Heart right ventricle (tissue), 16 donors: ENCODE measurements at places on chromosomes 13 and 19. TPM values are rescaled to one million over a fixed set of nuclear protein-coding genes. Genes with fewer than 3 reads are reported as not detected.

The CYP2F1 gene
- total RNA-seq, result not detected

The FGF21 gene
- total RNA-seq, result not detected

The GIPR gene
- total RNA-seq, result 4.3 TPM

The PSG7 gene
- not detected for total RNA-seq

The NEK5 gene
- 0.15 TPM for total RNA-seq

The GNG7 gene
- total RNA-seq, result 38.7 TPM

The CALR3 gene
- not detected for total RNA-seq

The NANOS2 gene
- not detected for total RNA-seq

The PALM gene
- total RNA-seq, result 12.7 TPM

The RXFP2 gene
- total RNA-seq, result not detected

The AMER2 gene
- not detected for total RNA-seq

The SIGLEC10 gene
- total RNA-seq, result 1.3 TPM

The ZNF729 gene
- not detected for total RNA-seq

The TMEM38A gene
- total RNA-seq, result 29.6 TPM

- no peak for DNase-seq
These were observed 22.5 kb upstream of the SHKBP1 start for GRCh38 chr19:40553885-40554857.

DNA sequence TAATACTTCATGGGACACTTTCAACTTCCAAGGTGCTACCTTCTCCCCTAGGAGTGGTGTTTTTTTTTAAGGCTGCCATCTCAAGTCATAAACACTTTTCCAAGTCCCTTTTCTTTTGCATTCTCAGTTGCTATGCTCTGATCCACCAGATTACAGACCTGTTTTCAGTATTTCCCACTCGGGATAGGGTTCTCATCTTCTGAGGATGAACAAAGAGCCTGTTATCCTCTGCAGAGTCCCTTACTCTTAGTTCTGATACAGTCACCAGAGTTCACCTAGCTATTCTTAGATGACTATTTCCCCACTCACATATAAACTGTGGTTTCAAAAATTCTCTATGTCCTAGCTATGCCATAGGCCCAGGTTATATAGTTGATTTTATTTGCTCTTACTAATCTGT is 15.9 kb downstream of the ZDHHC20 start:
- DNase-seq, result no peak

DNA sequence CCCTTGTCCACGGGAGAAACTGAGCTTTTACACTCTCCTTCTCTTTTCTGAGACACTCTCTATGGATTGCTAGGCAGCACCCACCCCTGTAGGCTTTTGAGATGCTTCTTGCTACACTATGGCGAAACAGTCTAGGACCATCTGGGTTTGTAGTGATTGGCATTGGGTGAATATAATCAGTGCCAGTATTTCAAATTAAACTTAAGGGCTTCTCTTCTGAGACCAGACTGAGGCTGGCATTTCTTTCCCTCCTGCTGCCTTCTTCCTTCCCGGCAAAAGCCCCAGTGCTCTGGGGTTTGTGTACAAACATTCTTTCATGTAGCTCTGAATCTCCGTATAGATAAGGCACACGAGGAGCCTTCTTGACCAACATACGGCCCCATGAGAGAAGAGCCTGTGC is 276.7 kb downstream of the SLC7A1 start:
- no peak for DNase-seq

GRCh38 chr19:10086591-10087192 is 575 bp downstream of the SHFL start:
- no peak for DNase-seq

- no peak for DNase-seq
These were observed 2.5 kb upstream of the DCT start for GRCh38 chr13:94481941-94482340.

- no peak for DNase-seq
These were observed 117.6 kb downstream of the DNAJC15 start for GRCh38 chr13:43140985-43141384.

DNA sequence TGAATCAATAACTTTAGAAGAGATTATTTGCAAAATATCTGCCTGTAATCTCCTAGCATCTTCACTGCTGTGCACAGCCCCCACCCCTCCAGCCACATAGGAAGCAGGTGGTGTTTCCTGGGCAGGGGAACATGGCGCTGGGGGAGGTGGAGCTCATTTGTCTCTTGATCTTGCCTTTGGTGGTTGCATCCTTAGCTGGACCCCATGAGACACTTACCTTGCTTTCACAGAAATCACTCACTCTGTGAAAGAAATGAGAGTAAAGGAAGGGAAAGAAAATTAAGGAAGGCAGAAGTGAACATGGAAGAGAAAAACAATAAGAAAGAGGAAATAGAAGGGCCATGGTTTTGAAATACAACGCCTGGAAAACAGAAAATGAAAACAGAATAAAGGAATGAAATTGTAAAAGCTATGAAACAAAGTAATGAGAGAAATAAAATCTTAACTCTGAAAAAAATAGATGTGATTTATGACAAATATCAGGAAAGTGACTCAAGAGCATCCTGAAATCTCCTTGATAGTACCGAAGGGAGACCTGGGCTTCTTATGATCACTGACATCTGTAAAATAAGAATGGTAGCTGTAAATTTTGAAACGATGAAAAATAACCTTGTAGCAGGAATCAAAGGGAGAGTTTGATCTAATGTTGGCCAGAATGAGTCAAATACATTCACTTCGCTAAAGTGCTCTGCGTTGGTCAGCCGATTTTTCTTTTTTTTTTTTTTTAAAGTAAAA is 17.2 kb upstream of the RNASEH2B start:
- no peak for DNase-seq

- DNase-seq, result no peak
These were observed 32.5 kb upstream of the TFDP1 start for GRCh38 chr13:113552079-113552478.

- no peak for DNase-seq
These were observed 541 bp upstream of the RSPH6A start for GRCh38 chr19:45815481-45816216.

DNA sequence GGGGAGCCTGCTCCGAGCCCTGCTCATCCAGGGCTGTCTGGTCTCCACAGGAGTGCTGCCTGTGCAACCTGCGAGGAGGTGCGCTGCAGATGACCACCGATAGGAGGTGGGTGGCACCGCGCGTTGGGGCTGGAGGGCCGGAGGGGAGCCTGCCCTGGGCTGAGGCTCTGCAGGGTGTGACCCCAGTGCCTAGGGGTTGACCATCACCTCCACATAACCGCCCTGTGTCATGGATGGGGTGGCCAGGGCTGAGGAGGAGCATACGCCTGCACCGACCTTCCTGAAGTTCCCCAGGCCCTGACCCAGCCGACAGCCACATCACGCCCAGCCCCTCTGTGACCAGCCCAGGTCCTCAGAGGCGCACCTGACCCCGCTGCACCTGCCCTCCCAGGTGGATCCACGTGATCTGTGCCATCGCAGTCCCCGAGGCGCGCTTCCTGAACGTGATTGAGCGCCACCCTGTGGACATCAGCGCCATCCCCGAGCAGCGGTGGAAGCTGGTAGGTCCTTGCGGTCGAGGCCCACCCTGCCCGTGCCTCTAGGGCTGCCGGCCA is 168.7 kb downstream of the KDM4B start:
- DNase-seq, result no peak

- peak; percentile 33 for DNase-seq
These were observed 722 bp downstream of the PKN1 start for GRCh38 chr19:14433554-14434501.

DNA sequence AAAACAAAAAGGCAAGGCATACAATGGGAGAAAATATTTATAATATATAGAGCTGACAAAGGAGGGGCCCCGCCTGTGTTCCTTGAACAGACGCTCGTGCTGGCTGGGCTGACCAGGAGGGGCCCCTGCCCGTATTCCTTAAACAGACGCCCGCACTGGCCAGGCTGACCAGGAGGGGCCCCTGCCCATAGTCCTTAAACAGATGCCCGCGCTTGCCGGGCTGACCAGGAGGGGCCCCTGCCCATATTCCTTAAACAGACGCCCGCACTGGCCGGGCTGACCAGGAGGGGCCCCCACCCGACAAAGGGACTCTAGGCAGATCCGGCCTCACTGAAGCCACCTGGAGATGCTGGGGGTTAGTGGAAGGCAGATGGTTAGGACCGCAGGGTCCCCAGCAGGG is 9.3 kb downstream of the ADPRHL1 start:
- no peak for DNase-seq

DNA sequence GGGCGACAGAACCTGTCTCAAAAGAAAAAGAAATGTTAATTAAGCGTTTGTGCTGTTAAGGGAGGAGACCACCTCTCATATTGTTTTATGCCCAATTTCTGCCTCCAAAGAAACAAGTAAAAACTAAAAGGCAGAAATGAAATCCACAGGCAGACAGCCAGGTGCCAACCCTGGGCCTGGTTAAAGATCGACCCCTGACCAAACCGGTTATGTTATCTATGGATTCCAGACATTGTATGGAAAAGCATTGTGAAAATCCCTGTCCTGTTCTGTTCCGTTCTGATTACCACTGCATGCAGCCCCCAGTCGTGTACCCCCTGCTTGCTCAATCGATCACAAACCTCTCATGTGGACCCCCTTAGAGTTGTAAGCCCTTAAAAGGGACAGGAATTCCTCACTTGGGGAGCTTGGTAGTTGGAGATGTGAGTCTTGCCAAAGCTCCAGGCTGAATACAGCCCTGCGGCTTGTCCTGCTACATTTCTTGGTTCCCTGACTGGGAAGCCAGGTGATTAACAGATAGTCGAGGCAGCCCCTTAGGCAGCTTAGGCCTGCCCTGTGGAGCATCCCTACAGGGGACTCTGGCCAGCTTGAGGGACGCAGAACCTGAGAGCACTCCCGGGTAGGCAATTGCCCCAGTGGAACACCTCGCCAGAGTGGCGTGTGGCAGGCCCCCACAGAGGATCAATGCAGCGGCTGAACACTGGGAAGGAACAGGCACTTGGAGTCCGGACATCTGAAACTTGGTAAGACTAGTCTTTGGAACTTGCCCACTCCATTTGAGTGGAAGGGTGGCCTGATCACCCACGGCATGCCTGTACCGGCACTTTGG is 748 bp upstream of the ZNF552 start:
- DNase-seq, result no peak

DNA sequence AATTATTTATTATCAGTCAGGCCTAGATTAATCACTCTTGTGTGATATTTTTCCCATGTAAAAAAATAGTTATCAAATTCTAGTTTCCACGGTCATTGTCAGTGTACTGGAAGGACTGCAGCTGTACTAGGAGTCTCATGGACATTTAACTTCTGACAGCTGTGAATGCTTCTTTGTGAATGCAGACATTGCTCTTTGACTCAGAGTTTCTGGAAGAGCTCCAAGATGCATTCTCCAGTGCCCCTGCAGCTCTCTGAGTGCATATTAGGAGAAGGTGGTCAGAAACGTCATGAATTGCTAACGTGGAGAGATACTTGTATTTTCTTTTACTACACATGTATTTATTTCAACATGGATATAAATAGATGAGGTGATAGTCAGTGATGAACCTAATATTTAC is 9.7 kb upstream of the SLITRK5 start:
- no peak for DNase-seq

DNA sequence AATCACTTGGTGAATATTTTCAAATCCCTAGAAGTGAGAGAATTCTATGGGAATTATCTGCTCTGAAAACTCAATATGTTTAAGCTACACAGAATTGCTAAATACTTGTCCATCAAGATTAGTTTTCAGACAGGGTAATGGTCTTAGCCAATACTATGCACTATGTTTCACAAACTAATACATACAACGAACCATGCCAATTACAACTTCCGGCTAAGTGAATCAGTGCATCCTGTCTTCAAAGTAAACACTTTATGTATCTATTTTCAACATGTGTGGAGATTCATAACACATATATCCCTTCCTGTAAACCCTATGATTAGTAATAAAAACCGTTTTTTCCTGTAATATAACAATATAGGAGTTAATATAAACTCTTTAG is 181.5 kb downstream of the POSTN start:
- no peak for DNase-seq

DNA sequence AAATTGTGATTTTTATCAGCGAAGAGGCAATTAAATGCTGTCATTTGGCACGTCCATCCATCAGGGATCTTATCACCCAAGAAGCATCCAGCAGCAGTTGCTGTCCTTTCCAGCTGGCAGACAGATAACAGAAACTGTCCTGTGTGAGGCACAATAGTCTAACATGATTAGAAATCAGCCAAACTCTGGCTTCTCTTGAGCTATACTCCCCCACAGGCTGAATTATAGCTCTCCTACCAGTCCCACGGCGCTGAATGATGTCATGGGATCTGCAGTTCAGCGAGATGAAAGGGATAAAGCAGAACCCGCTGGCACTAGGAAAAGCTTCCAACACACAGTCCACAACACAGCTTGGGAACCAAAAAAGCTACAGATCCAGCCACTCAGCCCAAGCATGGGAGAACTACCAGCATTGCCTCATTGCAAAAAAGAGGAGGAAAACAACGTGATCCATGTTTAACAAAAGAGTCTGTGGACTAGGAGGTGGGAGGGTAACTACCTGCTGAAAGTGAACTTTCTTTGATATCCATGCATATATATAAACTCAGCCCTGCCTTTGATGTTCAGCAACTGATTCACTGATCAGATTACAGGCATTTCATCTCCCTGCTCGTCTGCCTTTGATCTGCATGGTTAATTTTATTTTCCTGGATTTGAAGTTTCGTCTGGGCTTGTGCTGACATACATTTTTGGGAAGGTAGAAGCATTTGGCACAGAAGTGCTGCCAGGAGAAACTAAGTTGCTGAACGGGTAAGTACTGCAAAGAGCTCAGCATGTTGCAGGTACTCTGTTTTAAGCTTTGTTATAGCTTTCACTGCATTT is at the start of gene TNFRSF19:
TNFRSF19 (plus strand) TSS at position 314 of the 822 bp plus-strand sequence. CDS start 19,772 bp downstream, outside the sequence.
- peak; percentile 76 for DNase-seq

DNA sequence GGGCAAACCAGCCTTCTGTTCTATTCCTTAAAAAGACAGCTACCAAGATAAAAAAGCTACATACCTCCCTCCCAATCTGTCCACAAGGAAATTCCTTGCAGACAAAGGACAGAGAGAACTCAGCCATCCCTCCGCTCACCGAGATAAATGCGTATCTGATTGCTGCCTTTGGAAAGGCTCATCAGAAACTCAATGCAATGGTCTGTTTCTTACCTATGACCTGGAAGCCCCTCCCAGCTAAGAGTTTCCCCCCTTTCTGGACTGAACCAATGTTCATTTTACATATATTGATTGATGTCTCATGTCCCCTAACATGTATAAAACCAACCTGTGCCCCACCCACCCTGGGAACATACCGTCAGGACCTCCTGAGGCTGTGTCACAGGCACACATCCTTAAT is 11.6 kb downstream of the BTBD2 start:
- DNase-seq, result no peak

GRCh38 chr19:38452430-38453366 is 19.2 kb downstream of the RYR1 start:
- DNase-seq, result no peak

DNA sequence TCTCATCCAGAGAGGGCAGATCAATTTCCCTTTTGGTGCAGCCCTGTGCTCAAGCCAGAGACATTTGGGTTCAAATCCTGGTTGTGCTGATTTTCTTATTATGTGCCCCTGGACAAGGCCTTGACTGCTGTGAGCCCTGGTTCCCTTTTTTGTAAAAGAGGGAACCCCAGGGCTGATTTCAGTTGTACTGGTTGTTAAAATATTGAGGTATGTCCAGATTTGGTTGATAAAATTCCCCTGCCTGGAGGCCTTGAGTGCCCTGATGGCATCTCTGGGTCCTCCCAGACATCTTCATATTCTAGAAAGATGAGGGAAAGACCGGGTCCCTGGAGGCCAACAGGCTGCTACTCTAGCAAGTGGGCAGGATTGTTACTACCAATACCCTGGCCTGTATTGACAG is 14.4 kb upstream of the PLAUR start:
- no peak for DNase-seq

GRCh38 chr13:50122455-50122854 is 107.2 kb downstream of the KCNRG start:
- DNase-seq, result no peak

- DNase-seq, result no peak
These were observed 44.7 kb downstream of the CACNA1A start for GRCh38 chr19:13461536-13461935.
